ENCODE measurements at places on chromosomes 2 and 18. TPM values are rescaled to one million over a fixed set of nuclear protein-coding genes. Genes with fewer than 3 reads are reported as not detected.

The LYG1 gene
- 0.85 TPM for polyA plus RNA-seq

The INPP5D gene
- 2.9 TPM for polyA plus RNA-seq

The MEP1B gene
- polyA plus RNA-seq = 0.09 TPM

The MERTK gene
- polyA plus RNA-seq = 6.3 TPM

The APCDD1 gene
- polyA plus RNA-seq = 2.1 TPM

Data from liver (tissue), 10 donors.